Caki2 (cell line): ENCODE measurements at places on chromosomes 7 and 10.

GRCh38 chr10:117596706-117597105, 54.2 kb downstream of the EMX2 start:
- no peak for DNase-seq

GRCh38 chr10:75753621-75754020, 322.2 kb downstream of the LRMDA start:
- DNase-seq, result no peak

- DNase-seq, result no peak
Measured at GRCh38 chr7:78675511-78675910, 778.0 kb downstream of the MAGI2 start.

GRCh38 chr7:151088856-151089699, 2.8 kb downstream of the AGAP3 start:
- DNase-seq, result no peak

DNA sequence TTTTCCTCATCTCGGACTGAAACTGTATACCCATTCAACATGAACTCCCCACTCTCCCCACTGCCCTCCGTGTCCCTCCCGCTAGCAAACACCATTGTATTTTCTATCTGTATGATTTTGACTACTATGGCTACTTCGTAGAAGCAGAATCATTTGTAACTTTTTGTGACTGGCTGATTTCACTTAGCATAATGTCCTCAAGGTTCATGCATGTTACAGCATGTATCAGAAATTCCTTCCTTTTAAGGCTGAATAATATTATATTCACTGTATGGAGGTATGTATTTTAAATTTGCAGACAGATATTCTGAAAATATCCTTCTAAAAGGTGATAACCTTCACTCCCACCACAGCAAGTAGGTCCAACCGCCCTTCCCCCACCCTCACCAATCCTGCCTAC, 42.9 kb upstream of the MMD2 start:
- no peak for DNase-seq
